ENCODE measurements at places on chromosomes 3 and 15. TPM values are rescaled to one million over a fixed set of nuclear protein-coding genes. Genes with fewer than 3 reads are reported as not detected.
A peak's percentile ranks its signal among the peaks of the same experiment; 100 is the strongest.

The CISH gene
- 0.26 TPM for total RNA-seq

The MCF2L2 gene
- 0.26 TPM for total RNA-seq

The GASK1A gene
- total RNA-seq, result 1.1 TPM

The NEK10 gene
- total RNA-seq, result 1.0 TPM

The TBCCD1 gene
- 13.7 TPM for total RNA-seq

The LHFPL4 gene
- total RNA-seq, result not detected

The NEDD4 gene
- total RNA-seq, result 37.1 TPM

The GOLGA6L7 gene
- not detected for total RNA-seq

The ZDHHC23 gene
- 1.3 TPM for total RNA-seq

The THRB gene
- 9.0 TPM for total RNA-seq

DNA sequence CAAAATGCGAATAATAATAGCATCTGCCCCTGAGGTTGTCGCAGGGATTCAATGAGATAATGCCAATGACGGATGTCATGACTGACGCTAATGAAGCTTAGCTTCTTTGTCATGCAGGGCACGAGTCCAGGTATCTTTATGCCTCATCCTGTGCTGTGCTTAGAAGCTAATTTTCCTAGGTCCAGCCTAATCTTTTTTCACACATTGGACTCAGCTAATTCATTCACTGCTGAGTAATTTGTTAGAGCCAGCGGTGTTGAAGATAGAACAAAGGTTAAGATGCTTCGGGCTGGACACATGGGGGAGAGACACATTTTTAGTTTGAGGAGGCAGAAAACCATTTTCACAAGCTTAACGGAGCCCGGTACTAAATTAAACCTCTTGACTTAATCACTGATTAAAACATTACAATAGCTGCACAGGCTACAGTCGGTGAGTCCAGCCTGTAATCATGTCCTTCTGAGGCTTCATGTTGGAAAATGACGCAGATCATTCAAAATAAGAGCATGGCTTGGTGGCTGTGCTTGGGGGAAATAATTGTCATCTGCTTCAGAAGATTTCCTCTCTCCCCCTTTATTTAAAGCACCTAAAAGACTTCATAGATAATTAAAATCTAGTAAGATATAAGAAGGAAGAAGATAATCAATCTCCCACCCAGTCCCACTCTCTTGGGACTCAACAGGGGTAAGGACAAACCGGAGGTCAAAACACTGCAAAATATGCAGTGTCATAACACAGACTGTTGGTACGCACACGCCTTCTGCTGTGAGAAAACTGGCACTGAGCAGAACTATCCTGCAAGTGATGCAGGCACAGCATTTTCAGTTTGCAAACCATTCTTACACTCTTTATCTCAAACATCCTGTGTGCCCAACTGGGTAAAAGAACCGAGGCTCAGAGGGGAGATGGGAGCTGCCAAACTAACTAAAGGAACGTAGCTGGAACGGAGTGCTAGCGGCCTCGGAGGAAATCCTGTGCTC lies 3.3 kb upstream of the CCDC174 start:
- DNase-seq, result no peak

- DNase-seq, result peak; percentile 93
Observed at GRCh38 chr15:57611938-57612337, 20.2 kb downstream of the MYZAP start.

DNA sequence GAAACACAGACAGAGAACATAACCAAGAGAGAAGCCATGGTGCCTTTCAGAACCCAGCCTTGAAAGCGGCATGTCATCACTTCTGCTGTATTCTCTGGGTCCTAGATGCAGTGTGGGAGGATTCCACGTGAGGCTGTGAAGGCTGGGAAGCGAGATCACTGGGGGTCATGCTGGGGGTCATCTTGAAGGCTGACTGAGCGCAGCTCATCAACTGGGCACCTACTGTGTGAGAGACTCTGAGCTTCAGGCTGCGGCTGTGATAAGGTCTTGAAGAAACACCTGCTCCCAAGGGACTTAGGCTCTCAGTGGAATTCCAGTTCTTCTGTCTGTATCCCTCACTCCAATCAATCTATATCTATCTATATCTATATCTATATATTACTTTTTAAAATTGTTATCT lies 91.8 kb upstream of the KLF13 start:
- no peak for DNase-seq

DNA sequence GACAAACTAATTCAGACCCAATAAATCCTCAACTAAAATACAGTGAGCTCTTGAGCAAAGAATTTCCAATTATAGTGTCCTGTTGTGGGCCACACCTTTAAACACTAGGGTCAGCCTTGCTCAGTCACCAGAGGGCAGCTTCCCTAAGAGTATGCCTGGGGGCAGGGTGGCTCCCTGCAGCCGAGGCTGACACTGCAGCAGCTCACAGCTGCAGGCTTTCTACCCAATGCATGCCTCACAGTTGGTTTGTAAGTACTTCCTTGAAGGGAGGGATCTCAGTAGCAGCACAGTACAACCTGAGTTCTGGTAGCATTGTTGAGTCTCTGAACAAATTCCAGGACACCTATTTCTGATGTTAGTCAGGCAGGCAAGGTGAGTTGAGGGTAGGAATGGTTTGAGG lies 335.6 kb downstream of the TUSC7 start:
- DNase-seq, result peak; percentile 11

- DNase-seq, result peak; percentile 69
Observed at GRCh38 chr15:65638681-65639089, 16.9 kb downstream of the SLC24A1 start.

DNA sequence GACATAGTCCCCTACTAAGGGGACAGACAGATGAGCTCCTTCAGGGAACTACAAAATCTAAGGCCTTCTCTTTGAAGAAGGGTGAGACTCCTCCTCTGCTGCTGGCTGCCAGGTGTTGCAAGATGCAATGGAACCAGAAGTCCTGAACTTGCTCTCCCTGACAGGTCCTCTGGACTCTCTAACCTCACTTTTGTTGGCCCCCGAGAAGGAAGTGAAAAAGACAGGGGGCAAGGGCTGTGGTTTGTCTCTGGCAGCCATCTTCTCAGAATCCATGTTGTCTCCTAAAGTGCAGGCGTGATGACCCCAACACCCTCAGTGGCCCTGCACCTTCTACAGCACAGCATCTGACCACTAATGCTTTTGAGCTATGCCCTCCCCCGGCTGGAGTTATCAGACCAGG lies 292.5 kb downstream of the CHST2 start:
- no peak for DNase-seq

DNA sequence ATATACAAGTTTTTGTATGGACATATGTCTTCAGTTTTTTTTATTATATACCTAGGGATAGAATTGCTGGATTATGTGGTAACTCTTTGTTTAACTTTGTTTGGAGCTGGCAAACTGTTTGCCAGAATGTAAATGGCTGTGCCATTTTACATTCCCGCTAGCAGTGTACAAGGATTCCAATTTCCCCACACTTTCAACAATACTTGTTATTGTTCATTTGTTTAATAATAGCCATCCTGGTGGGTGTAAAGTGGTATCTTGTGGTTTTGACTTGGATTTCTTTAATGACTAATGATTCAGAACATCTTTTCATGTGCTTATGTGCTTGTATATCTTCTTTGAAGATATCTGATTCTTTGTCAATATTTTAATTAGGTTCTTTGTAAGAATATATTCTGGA lies 64.4 kb downstream of the ZNF609 start:
- no peak for DNase-seq

GRCh38 chr15:38499651-38500050 lies 45.7 kb downstream of the FAM98B start:
- no peak for DNase-seq

GRCh38 chr15:29031502-29032228 lies 145.9 kb downstream of the APBA2 start:
- no peak for DNase-seq

DNA sequence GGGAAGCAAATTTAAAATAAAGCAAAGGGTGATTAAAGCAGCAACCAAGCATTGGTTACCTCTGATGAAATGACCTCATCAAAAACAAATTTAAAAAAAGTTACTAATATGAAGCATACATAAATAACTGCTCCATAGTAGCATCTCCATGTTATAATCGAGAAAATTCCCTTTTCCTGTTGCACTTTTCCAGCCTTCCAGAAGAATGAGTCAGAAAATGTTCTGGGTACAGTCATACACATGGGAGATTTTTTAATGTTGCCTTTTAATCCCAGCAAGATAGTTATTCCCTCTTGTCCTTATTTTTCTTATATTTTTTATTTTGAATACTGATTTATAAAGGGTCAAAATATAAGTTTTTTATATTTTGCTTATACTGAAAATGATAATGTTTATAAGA lies 2.6 kb upstream of the TMCO5A start:
- DNase-seq, result peak; percentile 52

DNA sequence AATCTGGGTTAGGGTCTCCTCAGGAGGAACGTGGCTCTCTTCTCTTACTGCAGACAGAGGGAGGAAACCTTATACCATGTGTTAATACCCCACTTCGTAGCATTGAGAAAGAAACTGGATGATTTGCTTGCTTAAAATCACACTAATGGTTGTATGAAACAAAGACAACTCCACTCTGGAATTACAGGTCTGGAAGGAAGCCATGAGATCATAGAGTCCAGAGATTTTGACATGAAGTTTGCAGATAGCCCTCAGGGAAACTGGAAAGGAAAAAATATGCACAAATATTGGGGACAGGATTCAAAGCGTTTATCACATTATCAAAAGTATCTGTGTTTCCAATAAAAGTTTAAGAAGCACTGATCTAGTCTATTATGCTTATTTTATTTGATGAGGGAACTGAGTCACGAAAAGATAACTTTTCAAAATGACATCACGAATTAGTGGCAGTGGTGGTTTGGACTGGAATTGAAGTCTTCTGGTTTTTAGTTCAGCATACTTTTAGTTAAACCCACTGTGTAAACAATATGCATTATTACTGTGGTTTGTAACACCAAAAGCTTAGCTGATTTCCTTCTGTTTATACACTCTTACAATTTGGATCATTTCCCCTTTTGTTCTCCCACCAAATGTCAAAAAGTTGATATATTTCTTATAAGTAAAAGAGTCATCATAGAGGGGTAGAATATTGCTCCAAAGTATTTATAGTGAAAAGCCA lies 16.8 kb downstream of the FGF7 start:
- DNase-seq, result no peak

- no peak for DNase-seq
Observed at GRCh38 chr3:47950453-47951169, 65.6 kb downstream of the MAP4 start.

- peak; percentile 83 for DNase-seq
Observed at GRCh38 chr3:141412087-141412935, 44.0 kb downstream of the ZBTB38 start.

DNA sequence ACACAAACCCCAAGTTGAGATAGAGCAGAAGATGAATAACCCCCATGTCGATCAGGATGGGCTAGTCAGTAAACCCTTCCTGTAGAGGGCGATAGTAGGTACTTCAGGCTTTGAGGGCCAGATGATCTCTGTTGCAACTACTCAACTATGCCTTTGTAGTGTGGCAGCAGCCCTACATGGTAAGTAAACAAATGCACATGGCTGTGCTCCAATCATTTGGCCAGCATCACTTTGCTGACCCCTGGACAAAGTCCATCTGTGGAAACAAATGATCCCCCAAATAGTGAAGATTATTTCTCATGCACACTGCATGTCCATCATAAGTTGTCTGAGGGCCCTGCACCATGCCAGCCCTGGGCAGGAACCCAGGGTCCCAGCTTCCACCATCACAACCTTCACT lies 402.2 kb upstream of the PROK2 start:
- DNase-seq, result no peak

- no peak for DNase-seq
Observed at GRCh38 chr3:58350627-58351013, 17.9 kb downstream of the PXK start.

GRCh38 chr15:97998307-97999071 lies 38.0 kb downstream of the ARRDC4 start:
- peak; percentile 66 for DNase-seq

DNA sequence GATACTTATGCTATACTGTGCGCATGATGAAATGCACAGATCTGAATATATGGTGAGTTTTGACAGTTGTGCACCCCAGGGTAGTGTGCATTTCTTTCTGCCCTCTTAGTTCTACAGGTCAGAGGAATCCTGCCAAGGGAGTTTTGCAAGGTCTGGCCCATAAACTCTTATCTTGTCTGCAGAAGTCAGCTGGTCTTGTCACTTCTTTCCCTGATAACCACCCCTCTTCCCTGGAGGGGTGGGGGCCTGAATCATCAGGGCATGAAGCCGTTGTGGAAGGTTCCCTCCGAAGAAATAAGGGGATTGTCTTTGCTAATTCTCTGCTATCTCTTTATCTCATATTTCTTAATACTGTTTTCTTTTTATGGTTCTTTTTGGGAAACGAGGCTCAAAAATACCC lies 30.4 kb downstream of the TRIM71 start:
- DNase-seq, result no peak

GRCh38 chr15:73683777-73684580 lies at the start of gene CD276:
Gene CD276 (plus strand): TSS chr15:73684383. CDS start chr15:73699640, 15,257 bp downstream.
- DNase-seq, result no peak

All from bronchial epithelial cell (primary cell).